ENCODE measurements at places on chromosomes 1 and 21.
A peak's percentile ranks its signal among the peaks of the same experiment; 100 is the strongest.

DNA sequence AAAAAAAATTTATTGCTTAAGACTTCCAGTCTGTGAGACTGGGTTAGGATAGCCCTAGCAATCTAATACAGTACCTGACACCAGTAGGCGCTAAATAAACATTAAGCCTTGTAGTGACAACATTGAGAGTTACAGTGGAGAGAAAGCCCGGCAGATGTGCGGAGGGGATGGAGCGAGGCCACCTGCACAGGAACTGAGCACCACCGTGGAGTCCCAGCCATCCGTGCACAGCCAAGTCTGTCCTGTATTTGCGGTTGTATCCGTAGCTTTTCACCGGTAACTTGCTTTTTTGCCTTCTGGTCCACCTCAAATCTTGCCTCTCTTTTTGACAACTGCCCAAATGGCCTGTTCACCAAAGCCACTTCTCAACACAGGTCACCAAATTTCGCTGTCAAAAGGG is 260.1 kb downstream of the GPATCH2 start:
- H3K4me3 ChIP-seq: no peak overlapping the region
- no peak for DNase-seq
- no peaks in the 10 kb centered on the region for H3K4me1 ChIP-seq
- H3K36me3 ChIP-seq: no peaks in the 10 kb centered on the region

DNA sequence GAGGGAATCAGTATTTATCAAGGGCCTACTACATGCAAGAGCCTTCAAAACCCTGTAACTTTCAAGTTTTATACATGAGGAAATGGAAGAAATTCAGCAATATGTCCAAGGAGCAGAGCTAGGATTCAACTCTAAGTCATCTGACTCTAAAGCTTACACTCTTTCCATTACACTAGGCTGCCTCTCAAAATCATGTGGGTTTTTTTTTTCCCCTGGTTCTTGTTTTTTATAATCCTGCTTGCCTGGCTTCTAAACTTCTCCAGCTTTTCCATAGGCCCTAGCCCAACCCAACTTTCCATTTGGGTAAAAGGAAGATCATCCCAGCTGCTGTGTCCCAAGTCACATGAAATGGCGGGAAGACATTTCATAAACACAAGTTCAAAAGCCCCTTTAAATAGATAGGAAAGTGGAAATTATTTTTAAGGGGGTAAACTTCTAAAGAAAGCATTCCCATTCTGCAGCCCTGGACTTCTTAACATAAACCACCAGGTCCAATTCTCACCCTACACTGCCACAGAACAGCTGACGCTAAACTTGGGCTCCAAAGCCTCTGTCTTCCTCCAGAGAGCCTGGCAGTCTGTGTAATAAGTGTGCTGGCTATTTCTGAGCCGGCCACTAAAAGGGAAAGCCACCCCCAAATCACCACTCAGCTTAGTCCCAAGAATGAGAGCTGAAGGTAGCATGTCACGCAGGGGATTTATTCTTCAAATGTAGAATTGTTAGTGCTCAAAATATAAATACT is 46.9 kb downstream of the ITPKB start:
- H3K27me3 ChIP-seq: no peaks in the 10 kb centered on the region
- peaks cover 9% of the 10 kb centered on the region for H3K36me3 ChIP-seq
- H3K27ac ChIP-seq: peak overlapping the region; percentile 100
- no peak overlapping the region for H3K4me3 ChIP-seq
- H3K4me1 ChIP-seq: peaks cover 97% of the 10 kb centered on the region

- H3K36me3 ChIP-seq: no peaks in the 10 kb centered on the region
- no peaks in the 10 kb centered on the region for H3K4me1 ChIP-seq
- no peak overlapping the region for H3K4me3 ChIP-seq
- no peak overlapping the region for H3K27ac ChIP-seq
Observed at GRCh38 chr1:180542838-180543145, 16.0 kb upstream of the OVAAL start.

DNA sequence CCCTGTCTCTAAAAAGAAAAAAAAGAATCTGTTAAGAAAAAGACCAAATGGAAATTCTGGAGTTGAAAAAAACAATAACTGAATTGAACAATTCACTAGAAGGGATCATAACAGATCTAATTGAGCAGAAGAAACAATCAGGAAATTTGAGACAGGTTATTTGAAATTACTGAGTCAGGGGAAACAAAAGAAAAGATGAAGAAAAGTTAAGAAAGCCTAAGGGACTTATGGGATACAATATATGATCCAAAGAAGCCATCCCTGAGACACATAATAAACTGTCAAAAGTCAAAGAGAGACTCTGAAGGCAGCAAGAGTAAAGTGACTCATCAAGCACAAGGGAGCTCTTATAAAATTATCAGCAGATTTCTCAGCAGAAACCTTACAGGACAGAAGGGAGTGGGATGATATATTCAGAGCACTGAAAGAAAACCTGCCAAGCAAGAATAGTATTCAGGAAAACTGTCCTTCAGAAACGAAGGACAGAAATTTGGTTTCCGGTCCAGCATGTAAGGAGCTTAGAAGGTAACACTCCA is 44.5 kb downstream of the SLC2A1 start:
- H3K36me3 ChIP-seq: no peaks in the 10 kb centered on the region
- H3K4me3 ChIP-seq: no peak overlapping the region
- H3K4me1 ChIP-seq: peaks cover 2% of the 10 kb centered on the region
- no peak overlapping the region for H3K27ac ChIP-seq

DNA sequence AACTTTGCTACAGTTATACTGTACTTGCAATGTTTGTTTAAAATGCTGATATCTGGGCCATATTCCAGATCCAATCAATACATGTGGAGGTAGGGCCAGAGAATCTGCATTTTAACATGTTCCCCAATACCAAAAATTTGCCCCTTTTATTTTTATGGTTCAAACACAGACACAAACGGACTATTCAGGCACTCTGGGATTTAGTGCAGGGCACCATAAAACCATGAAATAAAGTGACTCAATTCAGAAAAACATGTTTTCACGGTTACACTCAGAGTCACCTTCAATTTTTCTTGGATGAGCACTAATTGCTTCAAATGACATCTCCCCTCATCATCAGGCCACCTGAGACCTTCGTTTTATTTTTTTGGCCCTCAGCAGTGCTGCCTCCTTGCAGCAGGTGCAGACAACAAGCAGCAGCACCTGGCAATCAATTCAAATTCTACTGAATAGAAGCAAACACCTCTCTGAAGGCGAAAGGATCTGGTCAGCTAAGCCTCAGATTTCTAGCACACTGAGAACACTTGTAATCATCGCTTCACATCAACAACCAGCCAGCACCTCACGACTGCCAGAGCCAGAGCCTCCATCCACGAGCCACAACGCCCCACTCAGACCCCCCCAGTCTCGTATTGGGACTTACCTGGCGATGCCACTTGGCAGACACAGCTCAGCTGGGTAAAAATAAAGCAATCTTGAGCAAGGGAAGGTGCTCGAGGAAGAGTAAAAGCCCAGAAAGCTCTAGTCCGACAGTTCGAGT is 1.1 kb downstream of the ERO1B start:
- H3K4me3 ChIP-seq: peak overlapping the region; percentile 91
- H3K27me3 ChIP-seq: no peaks in the 10 kb centered on the region
- H3K27ac ChIP-seq: no peak overlapping the region
- DNase-seq: peak; percentile 29
- peaks cover 6% of the 10 kb centered on the region for H3K36me3 ChIP-seq
- H3K4me1 ChIP-seq: peaks cover 52% of the 10 kb centered on the region

GRCh38 chr1:47725000-47725473 is 272.1 kb downstream of the TRABD2B start:
- no peak overlapping the region for H3K4me3 ChIP-seq
- DNase-seq: no peak
- H3K4me1 ChIP-seq: peaks cover 7% of the 10 kb centered on the region
- H3K36me3 ChIP-seq: no peaks in the 10 kb centered on the region
- H3K27me3 ChIP-seq: peaks cover 36% of the 10 kb centered on the region

DNA sequence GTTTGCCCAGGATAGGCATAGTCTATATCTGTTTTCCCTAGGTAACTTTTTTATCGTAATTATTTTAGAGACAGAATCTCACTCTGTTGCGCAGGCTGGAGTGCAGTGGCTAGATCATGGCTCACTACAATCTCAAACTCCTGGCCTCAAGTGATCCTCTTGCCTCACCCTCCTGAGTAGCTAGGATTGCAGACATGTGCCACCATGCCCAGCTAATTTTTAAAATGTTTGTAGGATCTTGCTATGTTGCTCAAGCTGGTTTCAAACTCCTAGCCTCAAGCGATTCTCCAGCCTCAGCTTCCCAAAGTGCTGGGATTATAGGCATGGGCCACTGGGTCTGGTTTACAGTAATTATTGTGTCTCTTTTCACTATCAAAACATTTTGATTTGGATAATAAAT is 58.6 kb upstream of the SOX13 start:
- H3K4me3 ChIP-seq: no peak overlapping the region
- no peaks in the 10 kb centered on the region for H3K4me1 ChIP-seq
- no peaks in the 10 kb centered on the region for H3K27me3 ChIP-seq
- DNase-seq: no peak
- H3K36me3 ChIP-seq: no peaks in the 10 kb centered on the region

- no peaks in the 10 kb centered on the region for H3K4me1 ChIP-seq
- no peak overlapping the region for H3K27ac ChIP-seq
- DNase-seq: no peak
- H3K36me3 ChIP-seq: no peaks in the 10 kb centered on the region
Observed at GRCh38 chr1:209368864-209369598, 214.5 kb upstream of the CAMK1G start.

DNA sequence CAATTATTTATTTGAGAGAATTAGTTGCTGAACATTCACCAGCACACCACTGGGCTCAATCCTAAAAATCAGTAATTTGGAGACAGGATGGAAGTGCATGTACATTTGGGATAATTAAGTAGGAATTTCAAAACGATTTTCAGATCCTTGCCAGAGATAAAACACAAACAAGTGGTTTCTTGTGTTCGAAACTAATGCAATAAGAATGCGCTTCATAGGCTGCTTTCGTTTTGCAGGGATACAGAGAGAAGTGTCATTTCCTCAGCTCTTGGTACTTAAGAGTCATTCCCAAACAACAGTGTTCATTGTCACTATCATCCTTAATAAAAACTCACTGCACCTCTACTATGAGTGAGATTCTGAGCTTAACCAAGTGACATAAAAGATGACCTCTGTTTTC is 20.6 kb upstream of the USP24 start:
- peaks cover 9% of the 10 kb centered on the region for H3K27me3 ChIP-seq
- H3K4me3 ChIP-seq: no peak overlapping the region
- DNase-seq: no peak
- H3K36me3 ChIP-seq: no peaks in the 10 kb centered on the region
- peaks cover 11% of the 10 kb centered on the region for H3K4me1 ChIP-seq

GRCh38 chr1:202858789-202859414 is 30.0 kb downstream of the RABIF start:
- peaks cover 38% of the 10 kb centered on the region for H3K27me3 ChIP-seq
- DNase-seq: no peak
- peaks cover 8% of the 10 kb centered on the region for H3K4me1 ChIP-seq
- no peak overlapping the region for H3K4me3 ChIP-seq

DNA sequence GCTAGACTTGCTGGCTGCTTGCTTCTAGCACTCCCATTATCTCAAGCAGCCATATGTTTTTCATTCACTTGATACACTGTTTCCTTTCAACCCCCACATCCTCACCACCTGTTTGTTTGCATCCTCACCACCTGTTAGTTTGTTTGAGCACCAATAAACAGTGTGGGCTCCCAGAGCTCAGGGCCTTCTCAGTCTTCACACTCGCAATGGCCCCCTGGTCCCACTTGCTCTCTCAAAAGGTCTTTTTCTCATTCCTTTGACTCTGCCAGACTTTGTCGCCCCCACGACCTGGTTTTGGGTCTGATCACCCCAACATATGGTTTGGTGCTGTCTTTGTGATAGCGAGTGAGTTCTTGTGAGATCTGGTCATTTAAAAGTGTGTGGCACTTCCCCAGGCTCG is 6.2 kb upstream of the PADI4 start:
- no peak overlapping the region for H3K27ac ChIP-seq
- no peak overlapping the region for H3K4me3 ChIP-seq
- H3K4me1 ChIP-seq: no peaks in the 10 kb centered on the region

DNA sequence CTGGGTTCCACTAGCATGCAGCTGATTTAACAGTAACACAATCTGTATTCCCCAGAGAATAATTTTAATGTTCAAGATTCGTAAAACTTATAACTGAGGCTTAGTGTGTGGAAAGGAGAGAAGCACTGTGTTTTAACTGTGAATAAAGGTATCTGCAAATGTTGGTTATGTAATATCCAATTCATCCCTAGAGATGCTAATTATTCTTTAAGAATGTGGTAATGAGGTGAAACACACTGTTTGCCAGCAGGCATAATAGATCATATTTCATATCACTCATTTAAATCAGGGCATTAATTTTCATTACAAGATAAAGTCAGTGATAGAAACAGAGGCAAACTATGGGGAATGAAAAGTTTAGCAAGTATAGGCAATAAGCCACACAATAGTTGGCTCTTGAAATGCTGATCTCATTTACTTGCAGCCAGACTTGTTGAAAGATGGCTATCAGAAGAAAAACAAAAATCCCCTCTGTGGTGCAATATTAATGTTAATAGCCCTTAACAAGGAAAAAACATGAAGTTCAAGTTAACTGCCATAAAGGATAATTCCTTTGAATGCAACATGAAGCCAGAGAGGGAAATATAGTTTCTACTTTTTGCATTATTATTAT is 33.4 kb downstream of the HMCN1 start:
- H3K27me3 ChIP-seq: peaks cover 7% of the 10 kb centered on the region
- no peaks in the 10 kb centered on the region for H3K36me3 ChIP-seq
- H3K27ac ChIP-seq: no peak overlapping the region
- no peak overlapping the region for H3K4me3 ChIP-seq

- H3K27ac ChIP-seq: peak overlapping the region; percentile 96
- H3K36me3 ChIP-seq: peaks cover 8% of the 10 kb centered on the region
- no peaks in the 10 kb centered on the region for H3K27me3 ChIP-seq
- peaks cover 97% of the 10 kb centered on the region for H3K4me1 ChIP-seq
- DNase-seq: peak; percentile 92
Observed at GRCh38 chr1:25562101-25562927, 18.9 kb downstream of the LDLRAP1 start.

- peaks cover 59% of the 10 kb centered on the region for H3K36me3 ChIP-seq
- no peak for DNase-seq
- H3K27me3 ChIP-seq: no peaks in the 10 kb centered on the region
Observed at GRCh38 chr21:42847051-42847707, 32.2 kb downstream of the WDR4 start.

GRCh38 chr1:158148468-158148867 is 32.2 kb upstream of the CD1D start:
- H3K4me3 ChIP-seq: peak overlapping the region; percentile 77
- H3K4me1 ChIP-seq: peaks cover 19% of the 10 kb centered on the region
- no peak for DNase-seq
- H3K27me3 ChIP-seq: no peaks in the 10 kb centered on the region

DNA sequence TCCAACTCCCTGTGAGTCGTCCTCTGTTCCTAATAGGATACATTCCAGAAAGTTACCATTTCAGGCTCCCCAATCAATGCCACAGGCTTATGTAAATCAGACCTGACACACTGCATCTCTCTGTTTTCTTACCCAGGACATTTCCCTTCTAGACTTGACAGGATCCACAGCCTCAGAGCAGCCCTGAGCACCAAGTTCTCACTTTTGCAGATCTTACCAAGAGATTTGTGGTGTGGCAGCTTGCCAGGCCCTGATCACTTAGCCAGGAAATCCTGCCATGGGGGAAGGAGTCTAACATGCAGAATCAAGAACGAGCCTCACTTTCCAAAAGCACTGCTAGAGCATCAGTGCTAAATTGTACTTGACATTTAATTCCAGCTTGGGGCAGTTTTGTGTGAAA is 202.9 kb downstream of the TBX15 start:
- no peak overlapping the region for H3K4me3 ChIP-seq
- H3K36me3 ChIP-seq: no peaks in the 10 kb centered on the region
- DNase-seq: no peak
- no peak overlapping the region for H3K27ac ChIP-seq
